ENCODE measurements at places on chromosomes 6 and 20.

- no peak for DNase-seq
Observed at GRCh38 chr6:142241061-142241460, 60.7 kb upstream of the ADGRG6 start.

DNA sequence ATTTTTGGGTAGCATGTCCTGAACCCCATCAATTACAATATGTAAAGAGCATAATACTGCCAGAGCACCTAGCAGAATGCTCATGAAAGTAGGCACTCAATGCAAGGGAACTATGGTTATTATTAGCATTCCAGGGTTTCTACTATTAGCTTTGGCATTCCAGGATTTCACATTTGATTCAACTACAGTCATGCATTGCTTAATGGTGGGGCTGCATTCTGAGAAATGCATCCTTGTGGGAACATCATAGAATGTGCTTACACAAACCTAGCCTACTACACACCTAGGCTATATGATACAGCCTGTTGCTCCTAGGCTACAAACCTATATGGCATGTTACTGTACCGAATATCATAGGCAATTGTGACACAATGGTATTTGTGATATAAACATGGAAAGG, 247.8 kb downstream of the CD83 start:
- DNase-seq = no peak

- DNase-seq = no peak
Observed at GRCh38 chr20:2694519-2694918, 1.9 kb downstream of the EBF4 start.

- no peak for DNase-seq
Observed at GRCh38 chr6:39208223-39208739, 21.0 kb downstream of the KCNK5 start.

- DNase-seq = no peak
Observed at GRCh38 chr20:50488236-50488806, 21.9 kb upstream of the PTPN1 start.

DNA sequence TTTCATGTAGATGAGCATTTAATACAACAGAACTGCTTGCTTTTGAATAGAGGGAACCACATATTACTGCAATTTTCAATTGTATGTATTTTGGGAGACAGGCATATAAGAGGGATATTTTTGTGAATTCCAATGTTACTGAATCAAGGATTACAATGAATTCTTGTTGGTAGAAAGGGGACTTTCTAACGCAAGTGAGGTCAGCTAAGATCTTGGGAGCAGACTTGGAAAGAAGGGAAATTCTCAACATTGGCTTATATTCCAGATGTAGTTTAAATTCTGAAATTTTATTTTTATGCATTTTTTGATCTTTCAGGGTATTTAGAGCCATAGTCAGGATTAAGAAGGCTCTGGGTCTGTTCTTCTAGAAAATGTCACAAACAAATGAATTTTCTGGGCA, 43.3 kb upstream of the CTAGE9 start:
- no peak for DNase-seq

GRCh38 chr6:108710030-108710429, 138.2 kb upstream of the ARMC2 start:
- DNase-seq = no peak

- no peak for DNase-seq
Observed at GRCh38 chr20:47237715-47238114, 118.8 kb downstream of the ZMYND8 start.

DNA sequence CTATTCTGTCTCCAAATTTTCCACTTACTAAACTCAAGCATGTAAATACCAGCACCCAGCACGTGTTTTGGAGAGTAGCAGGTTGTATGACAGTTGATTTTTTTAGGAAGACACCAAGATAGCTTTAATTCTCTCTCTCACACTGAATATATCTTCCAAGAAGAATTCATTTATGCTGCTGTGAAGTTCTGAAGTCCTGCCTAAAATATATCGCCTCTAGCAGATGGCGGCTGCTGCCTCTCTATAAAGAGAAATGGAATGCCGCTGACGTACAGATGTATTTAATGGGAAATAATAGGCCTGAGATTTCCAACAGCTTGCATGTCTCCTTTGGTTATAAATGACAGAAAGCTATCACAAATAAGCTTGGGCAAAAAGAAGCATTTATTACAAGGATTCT, 74.7 kb downstream of the PFDN4 start:
- DNase-seq = no peak

DNA sequence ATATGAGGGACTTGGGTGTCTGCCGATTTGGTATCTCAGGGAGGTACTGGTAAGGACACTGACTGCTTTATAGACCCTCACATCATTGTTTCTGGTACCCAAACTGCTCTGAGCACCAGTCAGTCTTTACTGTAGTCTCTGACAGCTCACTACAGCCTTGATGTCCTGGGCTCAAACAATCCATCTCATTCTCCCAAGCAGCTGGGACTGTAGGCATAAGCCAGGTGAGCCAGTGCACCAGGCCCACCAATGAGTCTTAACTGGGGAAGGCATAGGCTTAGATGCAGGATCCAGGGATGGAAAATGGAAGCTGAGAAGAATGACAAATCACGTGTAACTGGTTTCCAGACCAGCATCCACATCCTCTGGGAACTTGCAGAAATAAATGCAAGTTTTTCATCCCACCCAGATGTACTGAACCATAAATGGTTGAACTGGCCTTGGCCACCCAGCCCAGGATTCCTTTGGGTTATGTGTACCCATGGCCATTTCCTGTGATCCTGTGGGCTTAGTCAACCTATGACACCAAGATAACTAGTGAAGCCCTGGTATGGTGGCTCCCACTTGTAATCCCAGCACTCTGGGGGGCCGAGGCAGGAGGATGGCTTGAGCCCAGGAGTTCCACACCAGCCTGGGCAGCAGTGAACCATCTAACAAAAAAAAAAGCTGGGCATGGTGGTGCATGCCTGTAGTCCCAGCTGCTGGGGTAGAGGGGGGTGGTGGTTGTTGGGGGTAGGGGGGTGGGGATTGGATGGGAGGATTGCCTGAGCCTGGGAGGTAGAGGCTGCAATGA, 5.8 kb downstream of the TUBB start:
- DNase-seq = no peak

- no peak for DNase-seq
Observed at GRCh38 chr6:145051661-145052060, 683.7 kb downstream of the EPM2A start.

DNA sequence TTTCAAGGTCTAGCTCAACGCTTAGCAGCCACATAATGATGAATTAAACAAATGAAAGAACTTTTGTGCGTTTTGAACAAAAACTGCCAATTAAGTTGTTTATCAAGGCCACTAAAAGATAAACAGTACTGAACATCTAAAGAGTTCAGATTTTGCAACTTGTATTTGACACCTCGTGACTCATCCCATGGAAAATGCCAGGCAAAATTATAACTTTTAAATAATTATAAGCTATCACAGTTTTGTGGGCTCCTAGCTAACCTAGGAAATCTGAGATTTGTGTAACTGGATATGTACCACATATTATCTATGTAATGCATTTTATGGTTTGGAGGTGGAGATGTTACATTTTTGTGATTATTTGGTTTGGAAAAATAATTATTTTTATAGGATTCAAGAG, 9.6 kb upstream of the BAG2 start:
- DNase-seq = no peak

- no peak for DNase-seq
Observed at GRCh38 chr6:4380881-4381281, 245.5 kb upstream of the ECI2 start.

DNA sequence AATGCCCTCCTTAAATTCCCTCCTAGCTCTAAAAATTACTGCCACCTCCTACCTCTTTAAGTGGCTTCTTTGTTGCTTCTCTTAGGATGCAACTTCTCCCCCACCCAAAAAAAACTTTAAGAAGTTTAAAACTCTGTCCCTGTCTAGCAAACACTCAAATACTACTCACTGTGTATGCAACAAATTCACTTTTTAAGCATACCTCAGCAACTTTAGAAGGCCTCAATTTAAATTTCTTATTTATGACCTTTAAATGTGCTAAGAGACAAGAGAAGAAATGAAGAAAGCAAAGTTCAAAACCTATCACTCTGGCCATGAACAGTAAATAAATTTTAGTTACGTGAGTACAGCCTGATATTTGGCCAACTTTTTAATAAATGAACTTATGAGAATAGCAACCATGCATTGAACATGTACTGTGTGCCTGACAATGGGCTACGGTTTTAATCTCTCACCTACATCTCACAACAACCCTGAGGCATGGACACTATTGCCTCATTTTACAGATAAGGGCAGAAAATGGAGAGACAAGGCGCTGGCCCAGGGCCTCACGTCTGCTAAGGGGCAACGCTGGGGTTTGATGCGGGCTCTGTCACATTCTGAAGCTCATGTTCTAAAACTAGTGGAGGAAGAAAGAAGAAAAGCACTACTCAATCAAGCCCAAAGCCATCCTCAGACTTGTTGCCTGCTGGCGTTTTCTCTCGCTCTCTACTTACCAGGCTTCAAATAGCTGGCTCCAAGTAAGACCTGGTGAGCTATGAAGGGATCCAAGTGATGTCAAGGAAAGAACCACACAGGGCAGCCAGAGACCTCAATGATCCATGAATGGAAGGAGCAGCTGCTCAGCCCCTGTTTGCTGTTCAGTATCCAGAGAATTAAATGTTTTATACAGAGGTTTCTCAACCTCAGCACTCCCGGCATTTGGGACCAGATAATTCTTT, 99.8 kb downstream of the TBC1D7 start:
- DNase-seq = no peak

DNA sequence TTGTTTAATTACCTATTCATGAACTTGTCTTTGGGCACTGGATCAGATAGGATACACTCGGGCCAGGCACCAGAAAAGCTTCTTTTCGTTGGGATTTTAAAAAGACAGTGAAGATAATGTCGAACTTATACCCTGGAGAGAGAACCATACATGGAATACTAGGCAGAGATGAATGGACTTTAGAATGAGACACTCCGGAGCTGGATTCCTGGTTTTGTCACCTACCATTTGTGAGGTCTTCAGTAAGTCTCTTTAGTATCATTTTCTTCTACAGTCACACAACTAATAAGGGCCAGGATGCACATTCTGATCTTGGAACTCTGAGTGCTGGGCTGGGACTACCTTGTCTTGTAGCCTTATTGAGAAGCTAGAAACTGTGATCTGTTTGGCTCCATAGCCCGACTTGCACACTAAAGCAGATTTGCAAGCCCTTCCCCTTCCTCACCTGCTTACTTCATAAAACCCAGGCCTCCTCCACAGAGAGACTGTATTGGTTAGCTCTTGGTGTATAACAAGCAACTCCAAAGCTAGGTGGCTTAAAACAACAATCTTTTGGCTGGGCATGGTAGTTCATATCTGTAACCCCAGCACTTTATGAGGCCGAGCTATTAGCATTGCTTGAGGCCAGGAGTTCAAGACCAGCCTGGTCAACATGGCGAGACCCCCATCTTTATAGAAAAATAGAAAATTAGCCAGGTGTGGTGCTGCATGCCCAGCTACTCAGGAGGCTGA, 7.4 kb upstream of the IFT52 start:
- no peak for DNase-seq

GRCh38 chr6:8645212-8645611, 209.9 kb upstream of the SLC35B3 start:
- no peak for DNase-seq

- no peak for DNase-seq
Observed at GRCh38 chr6:104143757-104144156, 716.0 kb downstream of the HACE1 start.

- no peak for DNase-seq
Observed at GRCh38 chr6:64815718-64816117, 891.3 kb downstream of the EYS start.

DNA sequence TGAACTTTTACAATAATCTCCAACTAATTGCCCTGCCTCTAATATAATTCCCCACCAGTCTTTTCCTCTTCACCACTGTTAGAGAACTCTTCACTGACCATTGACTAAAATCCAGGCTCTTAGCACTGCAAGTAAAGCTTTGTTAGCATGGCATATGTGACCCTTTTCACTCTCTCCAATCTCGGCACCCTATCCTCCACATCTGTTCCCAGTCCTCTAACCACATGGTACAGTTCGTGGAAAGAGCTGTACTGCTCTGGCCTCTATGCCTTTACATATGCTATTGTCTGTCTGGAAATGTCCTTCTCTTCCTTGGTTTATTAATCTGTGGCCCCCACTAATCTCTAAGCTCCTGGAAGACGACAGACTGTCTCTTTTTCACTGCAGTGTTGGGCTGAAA, 63.0 kb upstream of the EIF2S2 start:
- DNase-seq = no peak

GRCh38 chr6:114121913-114122662, 151.1 kb upstream of the HDAC2 start:
- no peak for DNase-seq

- no peak for DNase-seq
Observed at GRCh38 chr6:168888786-168889345, 364.8 kb downstream of the THBS2 start.

- DNase-seq = no peak
Observed at GRCh38 chr6:23412770-23413169, 713.2 kb upstream of the NRSN1 start.

GRCh38 chr6:44073612-44074438, 53.4 kb downstream of the MRPL14 start:
- no peak for DNase-seq

- DNase-seq = no peak
Observed at GRCh38 chr6:43616725-43617472, 12.2 kb downstream of the GTPBP2 start.

DNA sequence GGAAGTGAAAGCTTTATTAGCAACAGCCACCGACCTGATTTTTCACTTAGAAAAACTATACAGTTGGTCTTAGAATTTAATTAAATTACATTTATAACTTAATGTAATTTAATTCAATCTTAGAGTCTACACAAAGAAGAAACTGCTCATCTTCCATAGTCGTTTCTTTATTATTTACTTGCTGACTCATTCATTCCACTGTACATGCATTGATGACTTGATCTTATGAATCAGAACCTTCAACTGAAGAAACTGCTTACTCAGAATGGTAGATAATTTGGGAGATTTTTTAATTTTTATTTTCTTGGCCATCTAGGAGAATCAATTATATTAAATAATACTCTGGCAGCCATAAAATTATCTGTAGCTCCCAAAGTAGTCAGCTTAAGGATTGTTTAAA, 1021.6 kb upstream of the FLRT3 start:
- DNase-seq = no peak

- DNase-seq = no peak
Observed at GRCh38 chr6:46491628-46492547, 639 bp upstream of the RCAN2 start.

- no peak for DNase-seq
Observed at GRCh38 chr6:167707686-167708500, 118.8 kb upstream of the AFDN start.

- no peak for DNase-seq
Observed at GRCh38 chr6:121520337-121521163, 85.1 kb downstream of the GJA1 start.

DNA sequence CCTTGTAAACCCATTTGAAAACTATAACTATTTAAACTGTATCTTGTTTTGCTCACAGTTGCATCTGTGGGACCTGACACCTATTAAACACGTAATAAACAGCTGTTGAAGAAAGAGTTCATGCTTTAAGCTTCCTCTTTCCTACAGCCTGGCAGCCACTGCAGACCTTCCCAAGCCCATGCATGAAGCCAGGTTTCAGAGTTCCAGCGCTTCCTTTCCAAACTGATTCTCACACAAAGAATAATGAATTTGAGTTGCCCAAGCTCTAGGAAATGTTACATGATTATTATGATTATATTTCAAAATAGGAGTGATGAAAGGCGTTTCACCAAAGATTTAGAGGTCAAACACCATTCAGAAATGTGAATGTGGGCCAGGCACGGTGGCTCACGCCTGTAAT, 3.7 kb downstream of the AGPAT4 start:
- DNase-seq = no peak

- DNase-seq = no peak
Observed at GRCh38 chr6:116682334-116682712, 1.3 kb downstream of the KPNA5 start.

GRCh38 chr6:161544801-161545480, 271.1 kb upstream of the AGPAT4 start:
- no peak for DNase-seq

All from effector memory CD4-positive, alpha-beta T cell (primary cell).